Stimulated activated memory B cell treated with anti-CD40 and anti-IgM and Interleukin-4, amounts not matched to agents 10 μg/mL and 1 μg/mL and 100 μg/mL, for 72 hours (primary cell): ENCODE measurements at places on chromosomes 16 and 17.
A peak's percentile ranks its signal among the peaks of the same experiment; 100 is the strongest.

DNA sequence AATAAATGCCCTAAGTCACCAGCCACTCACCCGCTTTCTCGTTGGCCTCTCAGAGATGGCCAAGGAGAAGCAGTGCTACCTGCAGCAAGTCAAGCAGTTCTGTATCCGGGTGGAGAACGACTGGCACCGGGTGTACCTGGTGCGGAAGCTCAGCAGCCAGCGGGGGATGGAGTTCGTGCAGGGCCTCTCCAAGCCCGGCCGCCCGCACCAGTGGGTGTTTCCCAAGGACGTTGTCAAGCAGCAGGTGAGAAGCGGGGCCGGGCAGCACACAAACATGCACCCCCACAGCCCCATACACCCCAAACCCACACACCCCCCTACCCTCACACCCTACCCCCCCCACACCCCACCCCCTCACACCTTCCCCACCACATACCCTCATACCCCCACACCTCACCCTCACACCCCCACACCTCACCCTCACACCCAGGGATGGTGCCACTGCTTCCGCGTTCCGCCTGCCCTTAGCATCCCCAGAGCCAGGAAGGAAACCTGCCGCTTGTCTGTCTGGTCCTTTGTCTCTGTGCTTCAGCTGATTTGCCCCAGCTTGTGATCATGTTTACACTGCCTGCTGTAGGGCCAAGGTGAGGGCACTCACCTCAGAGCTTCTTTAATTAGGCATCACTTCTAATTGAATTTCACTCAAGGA is 41.9 kb upstream of the ENDOV start:
- no peak for ATAC-seq

DNA sequence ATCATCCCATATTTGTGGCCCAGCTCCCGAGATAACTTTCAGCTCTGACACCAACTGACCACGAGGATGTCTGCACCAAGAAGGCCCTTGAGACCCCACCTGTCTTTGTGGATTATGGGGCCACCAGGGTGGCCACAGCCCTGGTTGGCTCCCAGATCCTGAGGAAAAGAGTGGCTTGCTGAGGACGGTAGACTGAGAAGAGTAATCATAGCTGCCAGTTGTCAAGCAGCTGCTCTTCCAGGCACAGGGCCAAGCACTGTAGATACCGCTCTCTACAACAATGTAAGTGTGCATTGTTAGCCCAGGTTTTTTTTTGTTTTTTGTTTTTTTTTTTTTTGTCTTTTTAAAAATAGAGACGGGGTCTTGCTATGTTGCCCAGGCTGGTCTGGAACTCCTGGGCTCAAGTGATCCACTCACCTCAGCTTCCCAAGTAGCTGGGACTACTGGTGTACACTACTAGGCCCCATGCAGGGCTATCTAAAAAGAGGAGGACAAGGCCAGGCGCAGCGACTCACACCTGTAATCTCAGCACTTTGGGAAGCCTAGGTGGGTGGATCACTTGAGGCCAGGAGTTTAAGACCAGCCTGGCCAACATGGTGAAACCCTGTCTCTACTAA is 9.6 kb downstream of the ZNF205 start:
- ATAC-seq, result no peak

DNA sequence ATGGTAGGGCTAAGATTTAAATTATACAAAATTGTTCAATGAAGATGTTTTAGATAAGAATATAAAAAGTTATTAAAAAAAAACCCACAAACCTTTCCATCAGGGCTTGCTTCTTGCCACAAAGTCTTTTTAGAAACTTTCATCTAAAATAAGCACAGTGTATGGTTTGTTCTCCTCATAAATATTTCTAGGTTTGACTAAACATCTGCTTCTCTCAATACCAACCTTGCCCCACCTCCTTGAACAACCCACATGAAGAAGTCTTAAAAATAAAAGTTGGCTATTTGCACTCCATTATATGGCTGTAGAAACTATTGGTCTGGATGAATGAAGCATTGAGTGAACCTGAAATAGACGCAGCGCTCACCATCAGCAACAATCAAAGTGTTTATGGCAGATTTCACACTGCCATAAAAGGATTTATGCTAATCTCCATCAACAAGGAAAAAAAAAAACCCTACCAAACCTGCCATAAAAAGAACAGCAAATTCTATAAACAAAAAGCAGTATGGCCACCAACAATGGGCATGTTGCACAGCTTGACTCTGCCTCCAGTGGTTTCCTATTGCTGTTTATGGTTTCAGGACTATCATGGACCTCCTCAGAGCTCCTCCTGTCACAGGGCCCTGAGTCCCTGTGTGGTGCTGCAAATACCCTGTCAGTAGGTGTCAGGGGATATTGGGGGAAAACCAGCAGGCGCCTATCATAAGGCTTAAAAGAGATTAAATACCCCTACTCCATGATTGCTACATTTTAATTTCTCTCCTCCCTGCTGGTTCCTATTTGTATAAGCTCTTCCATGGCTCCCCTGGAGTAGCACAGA is 37.6 kb downstream of the SNX11 start:
- no peak for ATAC-seq

- no peak for ATAC-seq
Measured at GRCh38 chr17:4407851-4408250, 25.9 kb upstream of the SPNS3 start.

- ATAC-seq, result no peak
Measured at GRCh38 chr16:12965274-12965804, 63.9 kb downstream of the SHISA9 start.

DNA sequence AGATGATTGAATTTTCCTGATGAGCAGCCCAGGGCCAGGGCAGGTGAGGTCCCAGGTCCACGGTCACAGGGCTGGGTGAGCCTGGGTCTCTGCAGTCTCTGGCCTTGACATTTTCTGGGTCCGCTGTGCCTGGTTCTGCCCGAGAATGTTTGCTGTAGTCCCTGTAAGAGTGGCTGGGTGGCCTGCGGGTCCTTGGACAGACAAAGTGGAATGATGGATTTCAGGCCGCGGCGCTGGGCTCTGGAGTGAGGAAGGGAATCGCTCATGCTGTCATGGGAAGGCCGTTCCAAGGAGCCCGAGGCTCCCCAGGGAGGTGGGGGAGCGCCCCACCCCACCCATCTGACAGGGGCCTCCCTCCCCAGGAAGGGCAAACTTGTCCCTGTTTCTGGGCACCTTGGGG is 153.5 kb upstream of the CIBAR2 start:
- ATAC-seq, result no peak

DNA sequence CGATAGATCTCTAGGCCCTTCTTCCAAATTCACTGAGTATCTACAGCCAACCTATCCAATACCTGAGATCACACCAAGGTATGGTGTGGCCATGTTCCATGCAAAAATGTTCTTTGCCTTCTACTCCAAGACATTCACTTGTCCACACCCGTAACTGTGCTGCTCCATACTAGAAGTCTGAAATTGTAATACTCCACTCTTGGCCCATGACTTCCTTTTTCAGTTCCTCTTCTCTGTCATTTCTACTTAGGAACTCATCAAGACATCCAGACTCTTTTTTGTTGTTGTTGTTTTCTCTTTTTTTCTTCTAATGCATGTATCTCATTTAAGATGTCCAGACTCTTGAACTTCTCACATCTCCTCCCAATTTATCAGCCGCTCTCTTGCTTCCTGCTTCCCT is 42.5 kb upstream of the KSR1 start:
- ATAC-seq, result peak; percentile 66

GRCh38 chr17:31484821-31485220 is 93.3 kb downstream of the RAB11FIP4 start:
- ATAC-seq, result no peak

DNA sequence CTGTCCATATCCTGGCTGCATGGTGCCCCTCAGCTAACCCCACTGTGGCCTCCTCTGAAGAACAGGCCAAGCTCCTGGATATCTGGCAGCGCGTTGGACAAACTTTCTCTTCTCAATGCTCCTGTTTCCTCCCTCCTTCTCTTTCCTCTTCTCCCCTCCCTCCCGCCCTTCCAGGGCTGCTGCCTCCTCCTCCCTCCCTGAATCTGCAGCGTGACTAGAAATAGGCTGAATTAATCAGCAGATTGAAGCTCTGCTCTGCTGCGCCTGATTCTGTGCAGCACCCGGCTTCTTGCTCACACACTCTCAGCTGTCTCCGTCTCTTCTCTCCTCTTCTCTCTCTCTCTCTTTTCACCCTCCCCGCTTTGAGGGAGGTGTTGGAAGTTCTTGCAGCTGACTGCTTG is 19.8 kb downstream of the TMEM94 start:
- no peak for ATAC-seq

DNA sequence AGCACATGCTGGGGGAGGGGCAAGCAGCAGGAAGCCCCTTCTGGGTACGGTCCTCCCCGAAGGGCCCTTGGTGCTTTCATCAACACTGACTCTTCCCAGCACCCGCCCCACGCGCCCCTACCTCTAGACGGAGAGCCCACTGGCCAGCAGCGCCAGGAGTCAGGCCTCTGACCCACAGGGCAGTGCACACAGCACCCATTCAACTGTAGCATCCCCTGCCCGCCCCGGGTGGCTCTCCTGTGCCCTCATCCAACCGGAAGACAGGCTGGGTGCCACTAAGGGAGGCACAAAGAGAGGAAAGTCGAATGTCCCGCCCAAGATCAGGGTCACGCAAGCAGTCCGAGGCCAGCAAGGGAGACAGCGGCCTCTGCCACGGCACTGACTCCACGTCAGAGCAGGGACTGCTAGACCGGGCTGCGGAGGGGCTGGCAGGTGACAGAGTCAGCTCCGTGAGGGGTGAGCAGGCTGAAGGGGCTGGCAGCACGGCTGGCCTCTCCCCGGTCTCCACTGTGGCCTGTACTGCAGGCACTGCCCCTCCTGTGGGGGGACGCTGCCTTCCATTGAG is 9.8 kb downstream of the MSRB1 start:
- ATAC-seq, result no peak

GRCh38 chr17:14748036-14748710 is 447.3 kb downstream of the HS3ST3B1 start:
- peak; percentile 58 for ATAC-seq

- no peak for ATAC-seq
Measured at GRCh38 chr16:8958344-8959167, 5.2 kb downstream of the USP7 start.

GRCh38 chr16:68478526-68479250 is 30.4 kb upstream of the SMPD3 start:
- ATAC-seq, result no peak

DNA sequence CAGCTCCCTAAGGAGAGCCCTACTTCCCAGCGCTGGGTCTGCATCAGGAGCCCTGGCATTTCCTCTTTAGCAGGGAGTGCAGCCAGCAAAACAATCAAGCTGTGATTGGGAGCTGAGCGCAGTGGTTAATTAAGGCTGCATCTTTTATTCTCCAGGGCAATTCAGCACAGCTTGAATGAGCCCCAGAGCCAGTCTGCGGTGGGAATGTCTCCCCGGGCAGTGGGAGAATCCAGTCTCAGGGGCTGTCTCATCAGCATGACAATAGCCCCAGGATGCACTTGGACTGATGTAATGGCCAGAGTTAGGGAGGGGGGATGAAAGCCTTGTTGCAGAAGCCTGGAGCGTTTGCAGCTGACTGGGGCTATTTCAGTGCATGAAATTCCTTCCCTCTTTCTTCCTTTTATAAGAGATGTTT is 292.6 kb upstream of the SOX9 start:
- ATAC-seq, result no peak

DNA sequence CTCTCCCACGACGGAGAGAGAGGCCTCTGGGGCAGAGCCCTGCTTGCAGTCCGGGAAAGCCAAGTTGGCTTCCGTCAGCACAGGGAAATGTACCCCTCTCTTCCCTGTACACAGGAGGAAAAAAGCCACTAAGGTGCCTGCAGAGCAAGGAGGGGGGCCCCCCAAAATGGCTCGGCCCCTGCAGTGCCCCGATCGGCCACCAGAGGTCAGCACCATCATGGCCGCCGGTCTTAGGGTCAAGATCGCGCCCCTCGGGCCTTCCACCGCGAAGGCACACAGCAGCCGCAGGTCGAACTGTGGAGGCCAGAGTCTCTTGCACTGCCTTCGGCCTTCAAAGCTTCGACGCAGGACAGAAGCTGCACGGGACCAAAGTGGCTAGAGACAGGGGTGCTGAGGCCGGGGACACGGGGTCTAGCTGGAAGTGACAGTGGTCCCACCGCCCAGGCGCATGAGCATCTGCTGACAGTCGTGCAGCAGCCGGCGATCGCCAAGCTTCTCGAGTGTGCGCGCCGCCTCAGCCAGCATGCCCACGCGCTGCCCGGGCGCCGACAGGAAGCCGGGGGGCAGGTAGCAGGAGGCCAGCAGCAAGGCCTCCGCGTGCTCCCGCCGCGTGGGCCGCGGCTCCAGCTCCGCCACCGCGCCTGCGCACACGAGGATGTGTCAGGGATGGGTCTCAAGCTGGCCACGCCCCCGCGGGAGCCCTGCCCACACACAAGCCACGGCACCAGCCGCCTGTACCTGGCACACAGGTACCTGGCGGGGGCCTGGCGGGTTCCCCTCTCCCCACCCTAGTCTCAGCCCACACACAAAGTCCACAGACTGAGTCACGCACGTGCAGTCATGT is 24.4 kb downstream of the SREBF1 start:
- ATAC-seq, result no peak

DNA sequence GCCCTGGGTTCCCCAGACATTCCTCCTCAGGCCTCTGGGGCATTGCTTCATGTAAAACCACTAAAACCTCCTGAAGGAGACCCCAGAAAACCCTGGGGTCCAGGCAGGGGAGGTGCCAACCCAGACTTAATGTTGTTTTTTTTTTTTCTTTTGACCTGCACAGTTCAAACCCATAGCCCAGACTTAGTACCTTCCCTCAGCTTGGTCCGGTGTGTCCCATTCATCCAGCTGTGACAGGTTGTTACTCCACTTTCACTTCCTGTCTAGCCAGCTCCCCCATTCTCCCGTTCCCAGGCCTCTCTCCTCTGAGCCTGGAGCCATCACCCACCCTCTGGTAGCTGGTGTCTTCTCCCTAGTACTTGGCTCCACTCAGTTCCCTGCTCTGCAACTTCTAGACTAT is 4.8 kb downstream of the CDR2L start:
- no peak for ATAC-seq

DNA sequence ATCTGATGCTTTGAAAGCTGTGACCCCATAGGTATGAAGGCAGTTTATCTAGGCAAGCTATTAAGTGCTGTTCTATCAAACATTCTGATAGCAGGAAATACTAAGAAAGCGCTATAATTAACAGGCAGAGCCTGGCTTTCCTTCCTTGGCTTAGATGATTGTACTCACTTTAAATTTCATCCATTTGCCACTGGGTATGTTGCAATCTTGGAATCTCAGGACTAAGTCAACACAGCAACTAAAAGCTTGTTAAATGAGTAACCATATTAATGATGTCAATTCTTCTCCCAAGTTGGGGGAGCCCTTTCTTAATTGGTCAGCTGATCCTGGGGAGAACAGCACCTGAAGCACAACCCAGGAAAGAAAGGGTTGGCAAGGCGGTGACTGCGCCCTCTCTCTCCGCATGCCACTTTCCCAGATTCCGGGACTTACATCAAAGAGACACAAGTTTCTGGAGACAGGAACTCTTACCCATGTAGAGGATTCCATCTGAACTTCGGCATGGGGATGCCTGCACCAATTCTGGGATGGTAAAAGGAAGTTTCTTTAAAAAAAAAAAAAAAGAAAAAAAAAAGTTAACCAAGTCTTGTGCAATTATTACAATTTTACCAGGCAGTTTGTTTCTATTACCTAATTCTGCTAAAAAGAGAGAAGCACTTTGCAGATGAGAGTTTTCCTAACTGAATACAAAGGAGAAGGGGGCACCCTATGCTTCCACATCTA is 54.4 kb upstream of the ICAM2 start:
- peak; percentile 51 for ATAC-seq

- no peak for ATAC-seq
Measured at GRCh38 chr17:62760059-62760944, 47.8 kb downstream of the MARCHF10 start.
